Activated CD4-positive, alpha-beta memory T cell treated with anti-CD3 and anti-CD28 coated beads, Interleukin-2, amount 10 ng/mL, durations not matched to agents 7 days and 5 days (primary cell): ENCODE measurements at places on chromosomes 3 and 15. TPM values are rescaled to one million over a fixed set of nuclear protein-coding genes. Genes with fewer than 3 reads are reported as not detected.
A peak's percentile ranks its signal among the peaks of the same experiment; 100 is the strongest.

Gene BTLA
- total RNA-seq = 46.3 TPM

Gene GAP43
- total RNA-seq = not detected

Gene IL17RB
- 62.4 TPM for total RNA-seq

Gene MAGEF1
- total RNA-seq = 5.8 TPM

Gene SAMD7
- not detected for total RNA-seq

Gene SAMMSON
- total RNA-seq = not detected

Gene IMPG2
- 0.25 TPM for total RNA-seq

Gene CYP1A2
- total RNA-seq = not detected

Gene SH2D7
- not detected for total RNA-seq

Gene EFCC1
- not detected for total RNA-seq

Gene TRH
- not detected for total RNA-seq

DNA sequence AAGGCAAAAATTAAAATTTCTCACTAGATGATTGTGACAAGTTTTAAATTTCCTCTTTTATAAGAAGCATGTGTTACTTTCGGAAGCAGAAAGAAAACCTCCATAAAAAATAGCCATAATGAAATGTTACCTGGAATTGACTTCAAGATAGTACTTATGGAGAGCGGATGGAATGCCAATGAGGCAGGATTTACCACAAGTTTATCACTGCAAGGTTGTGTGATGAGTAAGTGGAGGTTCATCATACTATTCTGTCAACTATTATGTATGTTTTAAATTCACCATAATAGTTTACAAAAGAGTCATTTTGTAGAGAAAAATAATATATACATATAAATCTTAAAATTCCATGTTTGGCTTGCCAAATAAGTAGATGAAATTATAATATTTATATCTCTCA is 230.3 kb downstream of the SCAPER start:
- DNase-seq = no peak
- no peak overlapping the region for H3K4me3 ChIP-seq
- H3K27me3 ChIP-seq = no peaks in the 10 kb centered on the region

- no peak overlapping the region for H3K4me3 ChIP-seq
- no peak for DNase-seq
- no peak overlapping the region for H3K27ac ChIP-seq
These were observed 90.2 kb downstream of the ANP32A start for GRCh38 chr15:68730471-68730919.

GRCh38 chr3:127860211-127860696 is 37.9 kb upstream of the MGLL start:
- no peaks in the 10 kb centered on the region for H3K4me1 ChIP-seq
- peaks cover 11% of the 10 kb centered on the region for H3K27me3 ChIP-seq

GRCh38 chr15:63473007-63473748 is 31.2 kb upstream of the USP3 start:
- no peak for DNase-seq
- no peak overlapping the region for H3K27ac ChIP-seq
- H3K4me1 ChIP-seq = peaks cover 26% of the 10 kb centered on the region
- H3K27me3 ChIP-seq = no peaks in the 10 kb centered on the region

DNA sequence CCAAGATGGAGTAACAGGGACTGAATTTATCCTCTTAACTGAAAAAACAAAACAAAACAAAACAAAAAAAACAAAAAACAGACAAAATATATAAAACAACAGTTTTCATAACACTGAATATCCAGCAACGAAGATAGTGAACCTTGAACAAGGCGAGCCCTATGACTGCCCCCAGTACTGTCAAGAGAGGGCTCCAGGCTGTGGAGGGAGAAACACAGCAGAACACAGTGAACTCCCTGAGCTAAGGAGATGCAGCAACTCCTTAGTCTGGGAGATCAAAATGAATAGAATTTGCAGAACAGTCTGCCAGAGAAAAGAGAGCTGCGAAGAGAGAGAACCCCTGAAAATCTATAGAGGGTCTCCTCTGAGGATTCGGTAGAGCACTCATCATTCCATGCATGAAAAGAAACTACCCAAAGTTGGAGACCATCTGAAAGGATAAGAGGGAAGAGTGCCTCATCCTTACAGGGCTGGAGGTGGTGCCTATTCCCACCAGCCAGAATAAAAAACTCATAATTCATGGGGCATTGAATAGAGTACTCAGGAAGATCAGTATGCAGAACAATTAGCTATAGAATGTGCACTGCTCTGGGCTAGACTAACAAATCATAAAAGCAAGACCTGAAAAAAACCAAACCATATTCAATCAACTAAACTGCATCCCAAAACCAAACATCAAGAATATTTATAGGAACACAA is 101.8 kb downstream of the FRMD4B start:
- no peak for DNase-seq
- no peak overlapping the region for H3K4me3 ChIP-seq
- peaks cover 28% of the 10 kb centered on the region for H3K4me1 ChIP-seq
- no peak overlapping the region for H3K27ac ChIP-seq
- peaks cover 2% of the 10 kb centered on the region for H3K36me3 ChIP-seq

- no peak overlapping the region for H3K4me3 ChIP-seq
- H3K27ac ChIP-seq = no peak overlapping the region
These were observed 34.8 kb upstream of the RPL32 start for GRCh38 chr3:12875857-12876836.

DNA sequence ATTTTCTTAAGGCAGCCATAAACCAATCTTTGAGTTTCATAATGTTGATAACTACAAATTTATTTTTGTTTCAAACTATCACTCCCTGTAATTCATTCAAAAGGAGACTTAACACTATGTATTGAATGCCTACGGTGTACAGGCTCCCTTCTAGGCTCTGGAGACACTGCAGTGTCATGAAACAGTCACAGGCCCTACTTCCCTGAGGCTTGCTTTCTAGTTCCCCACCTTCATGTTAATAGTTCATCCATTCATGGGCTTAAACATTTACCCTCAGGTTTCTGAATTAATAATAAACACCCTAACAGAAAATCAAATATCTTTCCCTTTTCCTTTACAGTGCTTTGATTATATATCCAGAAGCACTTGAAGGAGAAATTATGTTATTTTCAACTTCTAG is 168.7 kb downstream of the CHL1 start:
- no peak overlapping the region for H3K4me3 ChIP-seq
- no peaks in the 10 kb centered on the region for H3K36me3 ChIP-seq
- DNase-seq = no peak

DNA sequence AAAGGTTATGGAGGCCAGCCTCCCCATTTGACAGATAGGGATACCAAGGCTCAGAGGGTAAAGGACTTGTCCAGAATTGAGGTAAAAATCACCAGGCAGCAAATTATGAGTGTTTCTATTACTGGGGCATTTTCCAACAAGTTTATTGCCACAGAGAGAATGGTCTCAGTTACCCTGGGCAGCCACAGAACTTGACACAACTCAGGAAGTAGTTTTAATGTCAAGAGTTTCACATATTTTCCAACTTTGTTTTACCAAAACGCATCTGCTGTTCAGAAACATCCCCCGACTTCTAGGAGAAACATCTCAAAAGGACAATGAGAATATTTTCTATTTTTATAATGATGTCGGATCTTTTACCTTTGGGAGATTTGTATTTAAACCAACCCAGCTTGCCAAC is 107.5 kb upstream of the MRPS22 start:
- no peak for DNase-seq
- H3K27me3 ChIP-seq = peaks cover 24% of the 10 kb centered on the region
- no peak overlapping the region for H3K4me3 ChIP-seq
- H3K36me3 ChIP-seq = no peaks in the 10 kb centered on the region
- H3K4me1 ChIP-seq = no peaks in the 10 kb centered on the region
- no peak overlapping the region for H3K27ac ChIP-seq

- no peak overlapping the region for H3K4me3 ChIP-seq
- no peak for DNase-seq
- H3K36me3 ChIP-seq = no peaks in the 10 kb centered on the region
- no peak overlapping the region for H3K27ac ChIP-seq
- H3K27me3 ChIP-seq = no peaks in the 10 kb centered on the region
These were observed 10.5 kb downstream of the ANPEP start for GRCh38 chr15:89803941-89804800.

- H3K27ac ChIP-seq = no peak overlapping the region
- DNase-seq = no peak
- H3K27me3 ChIP-seq = peaks cover 21% of the 10 kb centered on the region
These were observed 44.0 kb downstream of the CCDC54 start for GRCh38 chr3:107421170-107421792.

DNA sequence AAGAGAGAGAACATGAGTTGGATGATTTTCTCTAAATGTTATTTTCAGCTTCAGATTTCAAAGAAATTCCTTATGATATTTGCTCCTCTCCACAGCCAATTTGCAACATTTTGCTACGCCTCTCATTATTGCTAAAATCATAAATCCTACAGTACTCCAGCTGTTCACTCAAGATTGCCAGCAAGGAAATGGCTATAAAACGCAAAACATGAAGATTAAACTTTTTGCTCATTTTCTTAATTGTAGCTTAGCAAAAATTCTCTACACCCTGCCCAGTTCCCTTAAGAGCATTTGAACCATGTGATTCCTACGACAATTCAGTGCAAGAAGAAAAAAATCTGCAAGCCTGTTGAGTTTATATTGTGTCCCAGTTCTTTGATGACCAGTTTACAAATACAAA is 6.8 kb downstream of the CHRNA3 start:
- H3K27ac ChIP-seq = no peak overlapping the region
- no peak overlapping the region for H3K4me3 ChIP-seq
- H3K36me3 ChIP-seq = no peaks in the 10 kb centered on the region

DNA sequence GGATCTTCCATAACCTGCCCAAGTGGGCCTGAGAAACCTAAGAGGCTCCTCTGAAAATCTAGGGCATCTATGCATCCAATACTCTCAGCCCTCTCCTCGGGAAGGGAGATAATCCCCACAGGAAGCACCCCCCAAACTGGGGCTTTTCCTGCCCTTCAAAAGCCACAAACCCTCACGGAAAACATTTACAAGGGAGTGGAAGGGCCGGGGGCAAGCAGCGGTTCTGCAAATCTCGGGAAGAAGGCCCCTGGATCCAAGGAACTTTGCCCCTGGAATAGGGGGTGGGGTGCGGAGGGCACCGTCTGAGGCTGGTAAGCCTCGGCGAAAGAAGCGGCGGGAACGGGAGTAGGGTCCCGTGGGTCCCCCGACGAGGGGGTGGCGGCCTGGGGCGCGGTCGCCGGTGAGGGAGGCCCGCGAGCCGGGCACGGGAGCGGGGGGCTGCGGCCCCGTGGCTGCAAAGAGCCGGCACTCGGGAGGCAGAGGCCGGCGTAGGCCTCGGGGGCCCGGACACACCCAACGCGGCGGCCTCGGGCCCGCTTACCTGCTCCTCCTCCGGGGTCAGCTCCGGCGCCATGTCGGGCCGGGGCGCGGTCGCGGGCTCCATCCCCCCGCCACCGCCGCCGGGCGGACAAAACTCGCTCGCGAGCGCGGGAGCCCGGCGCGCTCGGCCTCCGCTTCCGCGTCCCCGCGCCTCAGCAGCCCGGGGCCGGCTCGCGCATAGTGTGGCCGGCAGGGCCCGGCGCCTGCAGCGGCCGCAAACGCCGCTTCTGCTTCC is 755 bp downstream of the PTPN9 start:
- peak; percentile 42 for DNase-seq
- H3K4me3 ChIP-seq = peak overlapping the region; percentile 86
- peaks cover 18% of the 10 kb centered on the region for H3K36me3 ChIP-seq
- peak overlapping the region; percentile 93 for H3K27ac ChIP-seq
- H3K27me3 ChIP-seq = no peaks in the 10 kb centered on the region

DNA sequence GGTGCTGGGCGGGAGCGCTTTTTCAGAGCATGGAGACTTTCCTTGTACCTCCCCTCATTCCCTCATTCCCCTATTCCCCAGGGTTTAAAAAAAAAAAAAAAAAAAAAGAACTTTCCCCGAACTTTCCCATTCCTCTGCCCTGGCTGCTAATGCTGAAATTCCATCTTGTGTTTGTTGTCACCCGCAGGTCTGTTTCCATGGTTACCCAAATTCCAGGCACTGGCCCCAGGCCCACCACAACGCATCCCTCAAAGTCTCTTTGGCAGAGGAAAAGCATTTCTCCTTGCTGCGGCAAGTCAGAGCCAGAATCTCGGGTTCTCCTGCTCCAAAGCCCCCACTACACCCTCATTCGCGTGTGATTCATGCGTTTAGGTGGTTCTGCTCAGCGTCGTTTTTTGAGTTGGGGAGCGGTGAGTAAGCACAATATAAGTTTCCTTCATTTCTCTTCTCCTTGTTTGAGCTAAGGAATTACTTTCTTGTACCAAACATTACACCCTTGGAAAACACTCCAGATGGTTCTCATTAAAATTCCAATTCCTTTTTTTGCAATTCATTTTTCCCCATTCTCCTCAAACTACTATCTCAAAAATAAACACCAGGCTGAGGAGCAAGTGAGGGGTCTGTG is 21.6 kb downstream of the ANAPC13 start:
- H3K36me3 ChIP-seq = no peaks in the 10 kb centered on the region
- H3K4me1 ChIP-seq = no peaks in the 10 kb centered on the region
- H3K4me3 ChIP-seq = no peak overlapping the region

- H3K36me3 ChIP-seq = no peaks in the 10 kb centered on the region
- no peaks in the 10 kb centered on the region for H3K27me3 ChIP-seq
- no peak overlapping the region for H3K27ac ChIP-seq
- DNase-seq = no peak
- no peak overlapping the region for H3K4me3 ChIP-seq
These were observed 32.7 kb downstream of the LRRC3B start for GRCh38 chr3:26655231-26655630.

DNA sequence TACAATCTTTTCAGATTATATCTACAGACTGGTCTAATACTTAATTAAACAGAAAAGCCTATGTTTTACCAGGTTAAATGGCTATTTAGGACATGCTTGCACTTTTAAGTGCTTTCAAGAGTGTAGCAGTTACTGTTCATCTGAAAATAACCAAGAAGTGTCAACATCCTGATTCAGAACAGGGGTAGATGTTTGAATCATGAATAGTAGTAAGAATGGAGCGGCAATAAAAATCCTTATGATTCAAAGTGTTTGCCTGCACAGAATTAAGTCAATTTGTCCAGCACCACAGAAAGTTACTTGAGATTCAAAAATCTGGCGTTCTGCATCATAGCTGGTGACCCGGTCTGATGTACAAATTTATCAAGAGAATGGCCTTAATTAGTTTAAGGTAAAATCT is 48.3 kb downstream of the GREM1 start:
- H3K36me3 ChIP-seq = no peaks in the 10 kb centered on the region
- no peak overlapping the region for H3K27ac ChIP-seq
- H3K27me3 ChIP-seq = peaks cover 6% of the 10 kb centered on the region
- DNase-seq = no peak
- H3K4me3 ChIP-seq = no peak overlapping the region
- no peaks in the 10 kb centered on the region for H3K4me1 ChIP-seq
